ENCODE measurements at places on chromosomes 16 and 17. TPM values are rescaled to one million over a fixed set of nuclear protein-coding genes. Genes with fewer than 3 reads are reported as not detected.

The GDPD3 gene
- 1.2 TPM for total RNA-seq

The KRTAP3-1 gene
- not detected for total RNA-seq

The SLC13A2 gene
- 0.06 TPM for total RNA-seq

The NUP93 gene
- total RNA-seq: 128 TPM

The FBXW10B gene
- total RNA-seq: 0.50 TPM
